ENCODE measurements at places on chromosomes 2 and 18.
A peak's percentile ranks its signal among the peaks of the same experiment; 100 is the strongest.

DNA sequence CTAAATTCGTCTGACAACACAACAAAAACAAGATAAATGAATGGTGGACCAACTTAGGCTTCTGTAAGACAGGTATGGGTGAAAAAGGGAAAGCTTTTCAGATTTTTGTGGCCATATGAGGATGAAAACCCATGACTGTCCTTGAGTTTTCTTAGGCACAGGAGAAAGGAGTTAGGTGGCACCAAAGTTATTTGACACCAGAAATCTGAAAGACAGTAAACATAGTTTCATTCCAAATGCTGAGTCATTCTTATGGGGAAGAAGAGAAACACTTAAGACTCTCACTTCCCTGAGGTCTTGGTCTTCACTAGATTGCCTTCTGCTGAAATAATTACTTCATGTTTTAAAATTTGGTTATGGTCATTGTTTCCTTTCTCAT lies 5.2 kb upstream of the GPD2 start:
- no peak for DNase-seq

DNA sequence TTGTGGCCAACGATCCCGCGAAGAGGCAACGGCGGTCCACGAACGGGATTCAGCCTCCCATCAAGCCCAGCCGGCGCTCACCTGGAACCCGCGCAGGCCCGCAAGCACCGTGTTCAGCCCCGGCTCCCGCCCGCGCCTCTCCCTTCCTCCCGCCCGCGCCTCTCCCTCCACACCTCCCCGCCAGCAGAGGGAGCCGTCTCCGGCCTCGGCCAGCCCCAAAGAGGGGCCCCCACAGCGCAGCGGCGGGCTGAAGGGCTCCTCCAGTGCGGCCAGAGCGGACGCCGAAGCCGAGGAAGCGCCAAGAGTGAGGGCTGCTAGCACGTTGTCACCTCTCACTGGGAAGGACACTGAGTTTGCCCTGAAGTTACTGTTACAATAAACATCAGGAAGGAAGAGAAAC lies 55.3 kb upstream of the LAPTM4A start:
- DNase-seq = peak; percentile 25

- no peak for DNase-seq
These were observed 17.7 kb upstream of the ACOXL start for GRCh38 chr2:110714452-110715224.

DNA sequence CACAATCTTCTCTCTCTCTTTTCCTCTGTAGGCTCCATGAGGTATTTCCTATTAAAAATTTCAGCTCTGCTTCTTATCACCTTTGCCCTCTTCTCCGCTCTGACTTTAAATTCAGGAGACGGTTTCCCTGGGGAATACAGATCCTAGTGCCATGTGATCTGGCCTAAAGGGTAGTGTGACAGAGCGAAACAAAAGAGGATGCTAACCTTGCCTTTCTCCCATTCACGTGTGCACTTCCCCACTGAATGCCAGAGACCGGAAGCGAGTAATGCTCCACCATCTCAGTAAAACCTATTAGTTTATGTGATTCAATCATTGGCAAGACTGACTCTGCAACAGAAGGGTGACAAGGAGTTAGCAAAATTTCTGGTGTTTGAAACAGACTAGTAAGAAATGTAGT lies 358.3 kb downstream of the ZNF521 start:
- no peak for DNase-seq

DNA sequence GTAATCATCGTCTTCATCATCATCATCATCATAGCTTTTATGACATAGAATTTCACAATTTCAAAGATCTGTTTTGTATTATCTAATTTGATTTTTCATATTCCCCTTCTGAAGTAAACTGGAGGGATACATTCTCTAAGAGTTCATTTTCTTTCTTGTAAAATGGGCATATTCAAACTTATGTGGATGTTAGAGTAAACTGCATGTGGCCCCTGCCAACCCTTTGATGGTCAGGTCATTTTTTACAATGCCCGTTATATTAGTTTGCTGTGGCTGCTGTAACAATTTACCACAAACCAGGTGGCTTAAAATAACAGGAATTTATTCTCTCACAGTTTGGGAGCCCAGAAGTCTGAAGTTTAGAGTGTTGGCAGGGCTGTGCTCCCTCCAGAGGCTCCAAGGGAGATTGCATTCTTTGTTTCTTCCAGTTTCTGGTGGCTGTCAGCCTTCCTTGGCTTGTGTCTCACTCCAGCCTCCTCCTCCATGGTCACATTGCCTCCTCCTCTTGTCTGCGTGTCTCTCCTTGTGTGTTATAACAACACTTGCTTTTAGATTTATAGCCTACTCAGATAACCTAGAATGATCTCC lies 127.5 kb upstream of the MMADHC start:
- no peak for DNase-seq

DNA sequence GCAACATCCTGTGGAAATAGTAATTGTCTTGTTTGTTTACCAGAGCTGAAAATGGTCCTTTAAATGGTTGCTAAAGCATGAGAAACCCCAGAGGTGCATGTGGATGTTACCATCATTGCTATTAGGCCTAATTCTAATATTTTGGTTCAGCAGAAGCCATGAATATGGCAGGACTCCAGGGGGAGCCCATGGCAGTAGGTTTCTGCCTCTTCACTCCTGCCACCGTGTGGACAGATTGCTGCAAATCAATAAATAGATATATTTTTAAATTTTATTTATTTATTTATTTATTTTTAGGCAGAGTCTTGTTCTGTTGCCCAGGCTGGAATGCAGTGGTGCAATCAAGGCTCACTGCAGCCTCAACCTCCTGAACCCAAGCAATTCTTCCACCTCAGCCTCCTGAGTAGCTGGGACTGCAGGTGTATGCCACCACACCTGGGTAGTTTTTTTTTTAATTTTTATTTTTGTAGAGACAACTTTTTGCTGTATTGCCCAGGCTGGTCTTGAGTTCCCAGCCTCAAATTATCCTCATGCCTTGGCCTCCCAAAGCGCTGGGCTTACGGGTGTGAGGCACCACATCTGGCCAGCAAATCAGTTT lies 54.9 kb upstream of the CAPN13 start:
- DNase-seq = peak; percentile 12

DNA sequence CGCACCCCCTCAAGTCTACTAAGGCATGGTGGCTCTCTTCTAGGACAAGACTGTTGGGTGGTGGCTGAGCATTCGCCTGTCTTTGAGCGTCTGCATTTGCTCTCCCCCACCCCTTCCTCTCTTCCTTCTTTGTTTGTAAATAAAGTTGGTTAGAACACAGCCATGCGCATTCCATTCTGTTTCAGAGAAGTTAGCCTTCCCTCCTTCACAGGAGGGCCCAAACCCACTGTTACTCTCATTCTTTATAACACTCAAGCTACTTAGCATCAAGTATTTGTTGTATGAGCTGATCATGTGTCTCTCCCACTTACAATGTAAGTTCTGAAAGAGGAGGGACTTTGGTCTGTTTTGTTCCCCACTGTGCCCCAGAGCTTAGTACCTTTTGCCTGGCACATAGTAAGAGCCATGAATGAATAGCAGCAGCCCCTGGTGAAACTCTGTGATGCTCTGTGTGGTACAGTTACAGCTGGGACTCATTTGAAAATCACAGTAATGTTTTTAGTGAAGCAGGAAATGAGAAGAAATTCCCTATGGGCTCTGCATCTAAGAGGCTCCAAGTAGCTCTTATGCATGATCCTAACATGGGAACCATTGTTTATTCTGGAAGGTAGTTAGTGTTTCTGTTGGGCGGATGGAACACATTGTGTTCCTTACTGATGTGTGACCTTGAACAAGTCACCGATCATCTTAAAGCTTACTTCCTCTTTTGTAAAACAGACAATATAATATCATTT lies 7.7 kb downstream of the MGAT5 start:
- DNase-seq = no peak

DNA sequence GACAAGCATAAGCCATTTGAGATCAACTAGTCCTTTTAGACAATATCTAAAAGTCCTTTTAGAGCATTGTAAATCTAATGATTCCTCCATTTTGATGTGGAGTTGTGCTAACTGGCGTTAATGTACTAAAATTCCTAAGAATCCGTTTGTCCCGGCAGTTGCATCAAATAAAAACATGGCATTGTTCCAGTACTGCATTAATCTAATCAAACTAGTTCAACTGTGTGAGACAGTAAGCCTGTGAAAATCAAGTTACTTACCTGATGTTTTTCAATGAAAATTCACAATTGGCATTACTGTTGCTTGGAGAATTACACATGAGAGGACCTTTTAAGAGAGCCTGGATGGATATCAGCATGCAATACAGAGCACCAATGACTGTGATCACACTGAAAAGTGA lies 13.3 kb downstream of the TM4SF20 start:
- DNase-seq = no peak

DNA sequence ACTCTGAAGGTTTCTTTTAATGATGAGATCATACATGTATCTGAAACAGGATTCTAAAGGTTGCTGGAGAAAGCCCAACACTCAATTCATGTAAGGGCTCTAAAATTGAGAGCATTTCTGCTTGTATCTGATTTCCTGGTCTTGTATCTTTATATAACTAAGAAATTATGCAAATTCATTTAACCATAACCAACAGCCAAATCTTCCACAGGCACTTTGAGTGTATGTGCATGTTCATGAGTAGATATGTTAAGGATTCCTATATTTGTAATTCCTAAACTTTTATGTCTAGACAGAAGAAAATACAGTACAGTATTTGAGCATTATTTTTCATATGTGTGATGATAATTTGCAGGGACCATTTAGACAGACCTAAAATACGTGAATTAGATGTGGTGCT lies 20.4 kb upstream of the PELI1 start:
- DNase-seq = no peak

GRCh38 chr2:29106980-29107388 lies 8.2 kb upstream of the CLIP4 start:
- DNase-seq = no peak

DNA sequence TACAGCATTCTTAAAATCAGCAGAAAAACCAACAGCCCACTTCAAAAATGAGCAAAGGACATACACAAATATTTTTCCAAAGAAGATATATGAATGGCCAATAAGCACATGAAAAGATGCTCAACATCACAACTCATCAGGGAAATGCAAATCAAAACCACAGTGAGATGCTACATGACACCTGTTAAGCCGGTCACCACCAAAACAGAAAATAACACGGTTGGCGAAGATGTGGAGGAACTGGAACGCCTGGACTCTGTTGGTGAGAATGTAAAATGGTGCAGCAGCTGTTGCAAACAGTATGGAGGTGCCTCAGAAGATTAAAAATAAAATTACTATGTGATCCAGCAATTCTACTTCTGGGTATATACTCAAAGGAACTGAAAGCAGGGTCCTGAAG lies 184.8 kb downstream of the INHBB start:
- no peak for DNase-seq

DNA sequence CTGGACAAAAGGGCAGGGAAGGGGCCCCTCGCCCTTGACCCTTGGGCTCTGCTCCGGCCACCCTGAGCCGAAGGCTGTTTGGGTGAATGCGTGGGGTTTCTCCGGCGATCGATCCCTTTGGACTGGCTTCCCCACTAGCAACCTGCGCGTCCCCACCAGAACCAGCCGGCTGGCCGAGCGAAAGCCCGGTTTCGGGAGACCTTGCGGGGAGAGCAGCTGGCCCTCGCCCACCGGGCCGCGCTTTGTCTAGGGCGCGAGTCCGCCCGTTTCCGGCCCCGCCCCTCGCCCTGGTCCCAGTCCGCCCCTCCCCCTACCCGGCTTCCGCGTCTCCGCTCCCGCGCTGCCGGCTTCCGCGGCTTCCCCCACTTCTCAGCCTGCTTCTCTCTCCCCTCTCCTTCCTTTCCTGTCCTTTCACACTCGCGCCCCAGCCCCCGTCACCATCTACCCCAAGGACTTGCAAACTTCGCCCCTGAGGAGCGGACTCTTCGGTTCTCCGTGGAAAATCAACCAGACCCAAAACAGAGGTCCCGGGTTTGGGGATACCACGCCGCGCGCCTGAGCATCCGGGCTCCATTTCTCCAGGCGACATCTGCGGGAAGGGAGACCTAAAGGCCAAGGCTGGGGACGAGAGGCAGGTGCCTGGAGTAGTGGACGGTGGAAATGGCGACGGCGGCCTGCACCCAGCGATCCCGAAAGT lies 48.0 kb upstream of the ATP6V1B1 start:
- no peak for DNase-seq

- DNase-seq = no peak
These were observed 12.6 kb downstream of the NT5DC4 start for GRCh38 chr2:112733456-112733855.

- DNase-seq = no peak
These were observed 221.4 kb downstream of the NDUFA10 start for GRCh38 chr2:239803766-239804115.

DNA sequence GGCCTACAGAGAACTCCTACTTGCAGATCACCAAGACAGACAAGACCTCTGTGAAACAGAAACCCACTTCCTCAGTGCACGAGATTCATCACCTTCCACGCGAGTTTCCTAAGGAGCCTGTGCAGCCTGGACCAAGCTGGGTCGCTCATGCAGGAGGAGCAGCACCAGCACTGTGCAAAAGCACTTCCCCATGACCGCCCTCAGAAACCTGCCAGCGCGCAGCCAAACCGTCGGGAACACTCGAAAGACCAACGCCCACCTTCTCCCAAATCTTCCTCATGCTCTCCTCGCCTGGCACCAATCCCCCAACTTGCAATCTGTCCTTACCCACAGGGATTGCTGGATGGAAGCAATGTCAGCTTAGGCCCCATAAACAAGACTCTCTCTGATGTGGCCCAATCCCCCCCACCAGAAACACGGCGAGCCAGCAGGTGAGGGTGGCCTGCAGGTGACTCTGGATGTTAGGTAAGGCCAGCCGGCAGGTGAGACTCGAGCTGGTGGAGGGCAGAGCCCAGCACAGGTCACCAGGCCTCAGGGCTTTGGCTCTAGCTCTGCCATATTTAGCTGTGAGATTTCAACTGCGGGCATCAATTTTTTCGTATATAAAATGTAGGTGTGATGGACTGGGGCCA lies 69.4 kb downstream of the PXDN start:
- no peak for DNase-seq

- DNase-seq = no peak
These were observed 247.8 kb upstream of the SIX2 start for GRCh38 chr2:45256867-45257641.

GRCh38 chr2:176096986-176097819 lies 2.4 kb upstream of the HOXD12 start:
- peak; percentile 50 for DNase-seq

- no peak for DNase-seq
These were observed 510.5 kb upstream of the TNP1 start for GRCh38 chr2:217370391-217370790.

DNA sequence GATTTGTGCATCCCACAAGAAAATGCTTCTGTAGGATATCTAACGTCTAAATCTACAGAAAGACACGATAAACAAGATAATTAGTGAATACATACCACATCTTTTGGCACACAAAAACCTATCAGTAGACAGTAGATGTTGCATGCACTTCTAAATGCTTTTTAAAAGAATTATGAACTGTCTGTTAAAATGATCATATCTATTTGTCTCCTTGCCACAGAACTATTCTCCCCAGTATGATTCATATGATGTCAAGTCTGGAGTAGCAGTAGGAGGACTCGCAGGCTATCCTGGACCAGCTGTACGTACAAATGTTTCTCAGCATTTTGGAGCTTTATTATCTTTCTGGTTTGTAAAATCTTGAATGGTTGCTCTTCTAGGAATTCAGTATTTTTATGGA lies 12.7 kb downstream of the COL3A1 start:
- DNase-seq = no peak

Data from stimulated activated CD4-positive, alpha-beta T cell treated with anti-CD3 and anti-CD28 coated beads, Interleukin-1b, Interleukin-23, amount 100 ng/mL, for 4 hours (primary cell).